HepG2 (cell line): ENCODE measurements at places on chromosomes 4 and X.

- DNase-seq, result no peak
These were observed 15.5 kb downstream of the MYOZ2 start for GRCh38 chr4:119151161-119151560.

GRCh38 chr4:58962424-58962823 lies 1852.2 kb upstream of the IGFBP7 start:
- DNase-seq, result no peak

- DNase-seq, result no peak
These were observed 569 bp upstream of the PDLIM5 start for GRCh38 chr4:94451051-94451694.

GRCh38 chr4:189162073-189162789 lies 778.4 kb upstream of the FRG1 start:
- no peak for DNase-seq

DNA sequence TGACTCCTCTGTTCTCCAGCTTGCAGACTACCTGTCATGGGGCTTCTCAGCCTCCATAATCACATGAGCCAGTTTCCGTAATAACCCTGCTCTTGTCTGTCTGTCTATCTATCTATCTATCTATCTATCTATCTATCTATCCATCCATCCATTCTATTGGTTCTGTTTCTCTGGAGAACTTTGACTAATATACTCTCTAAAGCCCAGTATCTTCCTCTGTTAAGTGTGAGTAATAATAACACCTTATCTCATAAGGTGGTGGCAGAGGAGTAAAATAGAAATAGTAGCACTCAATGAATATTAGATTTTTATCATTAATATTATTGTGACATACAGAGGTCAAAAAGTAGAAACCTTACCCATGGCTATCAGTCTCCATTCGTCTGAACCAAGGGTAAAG lies 177.9 kb upstream of the PGRMC2 start:
- DNase-seq, result no peak

DNA sequence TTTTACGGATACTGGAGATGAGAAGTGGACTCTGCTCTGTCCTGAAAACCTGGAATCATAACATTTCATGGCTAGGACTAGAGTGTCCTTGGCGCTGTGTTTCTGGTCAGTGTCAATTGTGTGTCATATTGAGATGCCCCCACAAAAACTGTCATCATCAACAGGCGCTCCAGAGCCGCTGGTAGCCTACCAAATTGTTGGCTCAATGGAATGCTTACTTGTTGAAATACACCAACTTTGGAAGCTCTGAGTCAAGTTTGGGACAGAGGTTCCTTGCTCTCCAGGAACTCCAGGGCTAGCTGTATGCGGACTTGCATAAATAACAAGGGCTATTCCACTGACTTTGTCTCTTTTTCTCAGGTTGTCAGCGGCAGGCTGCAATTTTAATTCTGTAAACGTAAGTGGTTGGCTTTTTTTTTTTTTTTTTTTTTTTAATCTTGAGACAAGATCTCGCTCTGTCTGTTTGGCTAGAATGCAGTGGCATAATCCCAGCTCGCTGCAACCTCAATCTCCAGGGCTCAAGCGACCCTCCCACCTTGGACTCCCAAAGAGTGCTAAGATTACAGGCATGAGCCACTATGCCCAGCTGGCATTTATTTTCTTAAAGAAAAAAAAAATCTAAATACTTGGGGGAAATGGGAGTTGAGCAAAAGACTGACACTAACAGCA lies 871 bp upstream of the HPGD start:
- DNase-seq, result no peak

DNA sequence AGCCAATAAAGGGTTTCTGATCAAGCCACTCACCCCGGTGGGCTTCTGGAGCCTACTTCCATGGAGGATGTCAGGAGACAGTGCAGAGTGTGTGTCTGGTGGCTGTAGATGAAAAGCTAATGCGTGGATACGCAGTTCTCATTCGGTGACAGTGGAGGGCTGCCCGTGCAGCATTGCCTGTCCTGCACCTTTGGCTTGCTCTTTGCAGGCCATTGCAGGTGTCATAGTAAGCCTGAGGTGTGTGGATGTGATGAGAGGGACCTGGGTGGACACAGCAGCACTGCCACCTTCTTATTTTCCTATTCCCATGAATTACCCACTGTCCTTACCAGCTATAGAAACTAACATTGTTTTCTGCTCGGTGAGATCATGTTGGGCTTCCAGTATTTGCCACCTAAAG lies 101.2 kb downstream of the STK32B start:
- no peak for DNase-seq
